NCI-H774 (cell line): ENCODE measurements at places on chromosomes 5 and 9.

DNA sequence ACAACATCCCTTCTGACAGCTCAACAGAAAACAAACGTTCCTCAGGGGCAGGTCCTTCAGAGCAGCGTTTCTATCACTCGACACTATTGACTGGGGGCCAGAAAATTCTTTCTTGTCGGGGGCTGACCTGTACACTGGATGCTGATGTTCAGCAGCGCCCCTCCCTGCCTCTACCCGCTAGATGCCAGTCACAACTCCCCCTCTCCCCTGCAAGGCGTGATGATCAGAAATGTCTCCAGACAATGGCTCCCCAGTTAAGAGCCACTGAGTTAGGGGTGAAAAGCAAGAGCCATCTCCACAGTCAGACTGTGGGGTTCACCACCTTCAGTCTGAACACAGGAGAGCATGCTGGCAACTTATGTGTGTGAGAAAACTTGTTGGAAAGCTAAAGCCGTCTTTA is 39.8 kb downstream of the SERINC5 start:
- no peak for DNase-seq

GRCh38 chr9:69932901-69933300 is 110.7 kb upstream of the MAMDC2 start:
- no peak for DNase-seq

DNA sequence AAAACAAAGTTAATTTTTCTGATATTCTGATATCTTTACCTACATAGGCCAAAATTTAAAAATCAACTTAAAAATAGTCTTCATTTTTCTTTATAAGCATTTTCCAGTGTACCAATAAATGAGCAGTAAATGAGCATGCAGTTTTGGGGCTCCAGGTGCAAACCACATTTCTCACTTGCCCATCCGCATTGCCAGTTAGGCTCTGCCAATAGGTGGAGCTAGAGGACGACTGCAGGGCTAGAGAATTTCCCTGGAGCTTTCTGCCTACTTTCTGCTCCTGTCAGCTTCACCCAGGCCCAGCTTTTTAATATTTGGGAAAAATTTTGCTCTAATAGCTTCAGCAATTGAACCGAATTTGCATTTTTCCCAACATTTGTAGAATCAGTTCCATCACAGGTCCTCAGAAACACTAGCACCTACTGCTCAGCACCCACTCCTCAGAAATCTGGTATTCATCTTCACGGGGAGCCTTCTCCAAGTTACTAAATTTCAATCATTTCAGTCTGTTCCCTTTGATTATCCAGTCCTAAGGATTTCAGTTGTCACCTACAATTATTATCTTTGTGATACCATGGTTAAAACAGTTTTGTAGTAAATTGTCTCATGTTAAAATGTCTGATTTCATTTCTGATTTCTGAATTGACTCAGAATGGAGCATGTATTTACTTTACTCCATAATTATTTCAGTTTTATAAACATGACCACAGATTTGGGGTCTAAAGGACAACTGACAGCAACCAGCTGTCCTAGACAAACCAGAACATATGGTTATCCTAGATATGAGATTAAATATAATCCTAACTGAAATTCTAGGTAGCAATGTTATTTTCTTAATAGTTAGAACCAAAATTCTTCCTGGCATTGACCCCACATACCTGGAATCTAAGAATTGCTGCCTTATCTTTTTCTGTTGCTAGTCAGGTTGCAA is 104.6 kb upstream of the FAM174A start:
- no peak for DNase-seq

DNA sequence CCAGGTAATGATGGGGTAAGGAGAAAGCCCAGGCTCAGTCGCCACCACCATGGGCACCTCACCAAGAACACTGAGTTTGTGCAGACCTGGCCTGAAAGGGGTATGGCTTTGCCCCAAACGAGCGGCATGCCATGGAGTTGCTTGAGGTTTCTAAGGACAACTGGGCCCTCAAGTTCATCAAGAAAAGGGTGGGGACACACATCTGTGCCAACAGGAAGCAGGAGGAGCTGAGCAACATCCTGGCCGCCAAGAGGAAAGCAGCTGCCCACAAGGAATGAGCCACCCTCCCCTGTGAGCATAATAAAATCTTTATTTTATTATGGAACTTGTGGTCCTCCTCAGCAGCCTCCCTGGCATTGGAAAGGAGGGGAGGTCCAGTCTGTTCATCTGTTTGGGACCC is 23.8 kb downstream of the CD14 start:
- DNase-seq, result no peak

DNA sequence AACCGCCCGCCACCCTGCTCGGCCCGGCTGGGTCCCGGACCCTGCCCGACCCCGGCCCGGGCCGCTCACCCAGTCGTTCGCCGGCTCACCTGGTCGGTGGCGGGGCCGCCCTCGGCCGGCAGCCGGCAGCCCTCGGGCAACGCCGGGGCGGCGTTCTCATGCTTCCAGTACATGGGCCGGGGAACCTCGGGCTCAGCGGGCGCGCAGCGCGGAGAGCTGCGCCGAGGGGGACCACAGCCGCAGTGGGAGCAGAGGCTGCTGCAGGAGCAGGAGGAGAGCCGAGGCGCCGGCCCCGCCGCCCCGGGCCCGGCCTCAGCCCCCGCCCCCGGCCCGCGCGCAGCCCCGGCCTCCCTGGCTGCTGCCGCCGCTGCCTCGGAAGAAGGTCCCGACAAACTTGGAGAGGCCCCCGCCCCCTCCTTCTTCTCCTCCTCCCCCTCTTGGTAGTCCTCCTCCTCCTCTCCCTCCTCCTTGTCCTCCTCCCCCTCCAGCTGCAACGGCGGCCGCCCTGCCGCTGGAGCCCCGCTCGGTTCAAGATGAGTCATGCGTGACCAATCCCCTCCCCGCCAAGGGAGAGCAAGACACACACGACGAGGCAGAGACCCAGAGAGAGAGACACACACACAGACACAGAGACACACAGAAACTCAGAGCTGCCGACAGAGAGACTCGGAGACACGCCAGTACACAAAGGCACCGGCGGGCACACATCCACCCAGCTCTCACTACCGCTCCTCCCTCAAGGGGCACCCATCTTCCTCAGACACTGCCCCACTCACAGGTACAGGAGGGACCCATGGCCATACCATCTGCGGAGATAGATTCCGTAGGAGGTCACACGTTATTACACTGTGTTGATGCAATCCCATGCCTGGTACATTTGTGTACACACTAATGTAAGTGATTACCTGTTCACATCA is at the start of gene LHX6:
Gene LHX6 (minus strand): TSS at position 390 of the 917 bp plus-strand sequence. CDS start 217 bp downstream, at position 173.
- no peak for DNase-seq

GRCh38 chr9:88529496-88529895 is 5.5 kb upstream of the NXNL2 start:
- DNase-seq, result no peak

GRCh38 chr5:106392766-106393165 is 1278.0 kb downstream of the EFNA5 start:
- DNase-seq, result no peak

- no peak for DNase-seq
Observed at GRCh38 chr5:176861276-176861675, 37.9 kb downstream of the HK3 start.

DNA sequence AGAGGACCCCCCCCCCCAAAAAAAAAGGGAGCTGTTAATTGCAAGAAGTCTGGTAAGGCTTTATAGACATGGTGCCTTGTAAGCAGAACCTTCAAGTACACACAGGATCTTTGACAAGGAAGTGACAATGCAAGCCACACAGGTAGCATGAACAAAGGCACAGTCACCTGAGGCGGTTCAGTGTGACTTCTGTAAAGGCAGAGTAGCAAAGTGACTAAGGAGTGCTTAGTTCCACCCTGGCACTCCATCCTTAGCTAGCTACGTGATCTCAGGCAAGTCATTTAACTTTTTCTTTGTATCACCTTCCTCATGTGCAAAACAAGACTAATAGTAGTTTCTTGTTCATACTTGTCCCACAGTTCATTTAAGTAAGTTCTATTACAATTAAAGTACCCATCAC is 282.0 kb downstream of the PRELID2 start:
- no peak for DNase-seq

GRCh38 chr9:7258688-7259396 is 501.1 kb downstream of the KDM4C start:
- DNase-seq, result no peak

DNA sequence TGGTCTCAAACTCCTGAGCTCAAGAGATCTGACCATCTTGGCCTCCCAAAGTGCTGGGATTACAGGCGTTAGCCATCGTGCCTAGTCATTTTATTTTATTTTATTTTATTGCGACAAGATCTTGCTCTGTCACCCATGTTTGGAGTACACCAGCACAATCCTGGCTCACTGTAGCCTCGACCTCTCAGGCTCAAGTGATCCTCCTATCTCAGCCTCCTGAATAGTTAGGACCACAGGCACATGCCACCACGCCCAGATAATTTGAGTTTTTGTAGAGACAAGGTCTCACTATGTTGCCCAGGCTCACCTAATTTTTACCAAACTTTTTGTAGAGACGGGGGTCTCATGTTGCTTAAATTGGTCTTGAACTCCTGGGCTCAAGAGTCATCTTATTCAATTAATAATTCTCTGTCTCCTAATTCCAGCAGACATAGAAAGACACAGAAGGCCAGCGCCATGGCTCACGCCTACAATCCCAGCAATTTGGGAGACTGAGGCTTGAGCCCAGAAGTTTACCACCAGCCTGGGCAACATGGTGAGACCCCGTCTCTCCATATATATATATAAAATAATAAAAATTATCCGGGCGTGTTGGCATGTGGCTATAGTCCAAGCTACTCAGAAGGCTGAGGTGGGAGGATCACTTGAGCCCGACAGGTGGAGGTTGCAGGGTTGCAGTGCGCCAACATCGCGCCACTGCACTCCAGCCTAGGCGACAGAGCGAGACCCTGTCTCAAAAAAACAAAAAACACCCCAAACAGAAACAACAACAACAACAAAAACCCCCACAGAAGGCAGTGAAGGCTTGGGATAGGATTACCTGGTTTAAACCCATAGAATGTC is 1.0 kb upstream of the UBAP1 start:
- DNase-seq, result no peak

- DNase-seq, result no peak
Observed at GRCh38 chr5:53817183-53817582, 256.7 kb downstream of the NDUFS4 start.

GRCh38 chr9:131144201-131144600 is 18.8 kb downstream of the NUP214 start:
- no peak for DNase-seq

- DNase-seq, result no peak
Observed at GRCh38 chr5:31751610-31752009, 112.7 kb downstream of the PDZD2 start.

DNA sequence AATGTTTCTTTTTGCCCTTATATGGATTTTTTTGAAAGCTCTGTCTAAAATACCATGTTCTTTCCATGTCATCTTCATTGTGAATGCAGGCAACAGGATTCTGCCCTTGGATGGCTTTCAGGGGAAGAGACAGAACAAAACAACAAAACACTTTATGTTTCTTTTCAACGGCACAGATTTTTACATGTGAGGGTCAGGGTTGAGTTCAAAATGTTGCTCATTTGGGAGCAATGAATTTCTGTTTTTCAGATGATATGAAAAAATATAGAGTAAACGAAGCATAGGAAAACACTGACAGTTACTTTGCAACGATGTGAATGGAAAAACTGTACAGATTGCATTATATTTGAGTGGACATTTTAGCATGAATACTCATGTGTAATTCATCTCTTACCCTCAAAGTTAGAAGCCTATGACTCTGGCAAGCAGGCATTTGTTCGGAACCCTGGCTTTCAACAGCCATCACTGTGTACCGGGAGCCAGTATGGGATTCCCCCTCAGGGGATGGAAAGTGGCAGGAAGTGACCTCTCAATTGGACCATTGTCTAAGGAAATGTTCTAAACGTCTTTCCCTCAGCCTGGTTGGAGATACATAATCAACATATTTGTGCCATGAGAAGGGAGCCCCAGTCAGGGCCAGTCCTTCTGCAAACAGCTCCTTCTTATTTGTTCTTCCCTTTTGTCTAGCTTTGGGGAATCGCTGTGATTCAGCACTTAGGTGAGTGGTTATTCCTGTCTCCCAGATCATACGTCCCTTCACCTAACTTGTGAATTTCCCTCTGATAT is 153.9 kb upstream of the MEF2C start:
- no peak for DNase-seq
